Esophagus squamous epithelium (tissue), 5 donors: ENCODE measurements at places on chromosomes 7 and 10. TPM values are rescaled to one million over a fixed set of nuclear protein-coding genes. Genes with fewer than 3 reads are reported as not detected.

- peaks cover 6% of the 10 kb centered on the region for H3K36me3 ChIP-seq
- H3K27ac ChIP-seq = no peak overlapping the region
Observed at GRCh38 chr7:4132221-4132620, 549.9 kb upstream of the FOXK1 start.

DNA sequence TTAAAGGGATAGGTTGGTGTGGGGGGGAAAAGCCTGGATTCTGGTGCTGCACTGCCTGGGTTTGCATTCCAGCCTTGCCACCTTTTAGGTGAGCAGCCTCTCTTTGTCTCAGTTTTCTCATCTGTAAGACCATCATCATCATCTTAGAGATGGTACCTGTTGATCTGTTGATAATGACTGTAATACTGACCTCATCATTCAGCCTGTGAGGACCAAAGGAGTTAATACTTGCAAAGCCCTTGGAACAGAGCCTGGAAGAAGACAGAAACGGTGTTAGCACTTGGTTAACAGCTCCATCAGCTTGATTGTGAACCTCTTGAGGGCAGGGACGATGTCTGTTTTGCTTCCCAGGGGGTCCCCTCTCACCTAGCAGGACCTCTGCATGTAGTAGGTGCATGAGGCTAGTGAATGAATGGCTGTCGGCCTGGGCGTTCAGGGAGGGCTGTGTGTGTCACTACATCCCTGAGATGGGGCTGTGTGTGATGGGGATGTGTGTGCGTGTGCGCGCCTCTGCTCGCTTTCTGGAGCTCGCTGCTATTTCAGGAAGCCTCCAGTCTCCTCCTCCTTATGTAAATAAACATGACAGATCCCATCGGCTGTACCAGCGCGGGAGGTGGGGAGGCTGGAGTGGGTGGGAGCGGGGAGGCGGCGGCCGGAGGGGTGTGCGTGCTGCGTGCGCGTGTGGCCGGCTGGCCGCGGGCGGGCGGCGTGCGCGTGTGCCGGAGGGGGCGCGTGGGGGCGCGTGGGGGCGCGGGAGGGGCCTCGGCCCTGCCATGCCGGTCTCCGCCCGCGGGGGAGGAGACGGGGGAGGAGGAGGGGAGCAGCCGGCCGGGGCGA, 61.2 kb downstream of the NEURL1 start:
- H3K36me3 ChIP-seq = no peaks in the 10 kb centered on the region
- H3K4me3 ChIP-seq = peak overlapping the region; percentile 50
- no peaks in the 10 kb centered on the region for H3K27me3 ChIP-seq
- H3K27ac ChIP-seq = no peak overlapping the region

DNA sequence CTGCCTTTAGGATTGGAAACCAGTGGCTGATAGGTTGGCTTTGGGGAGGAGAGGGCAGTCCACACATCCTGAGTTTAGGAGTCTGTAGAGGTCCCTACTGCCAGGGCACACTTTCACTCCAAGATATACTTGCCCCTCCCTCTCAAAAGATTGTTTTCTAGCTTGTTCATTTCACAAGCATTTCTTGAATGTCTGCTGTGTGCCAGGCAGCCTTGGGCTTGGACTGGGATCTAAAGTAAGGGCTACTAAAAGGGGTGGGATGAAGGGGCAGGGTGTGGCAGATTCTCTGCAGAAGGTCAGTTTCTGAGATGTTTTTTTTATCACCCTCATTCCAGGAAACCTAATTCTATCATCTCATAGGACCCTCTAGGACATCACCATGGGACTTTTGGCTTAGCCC, 272.4 kb downstream of the SKAP2 start:
- H3K4me1 ChIP-seq = peaks cover 3% of the 10 kb centered on the region
- no peaks in the 10 kb centered on the region for H3K27me3 ChIP-seq
- H3K27ac ChIP-seq = no peak overlapping the region
- no peak overlapping the region for H3K4me3 ChIP-seq

GRCh38 chr10:49457686-49458085, 61.8 kb upstream of the DRGX start:
- H3K27me3 ChIP-seq = no peaks in the 10 kb centered on the region
- H3K4me3 ChIP-seq = no peak overlapping the region
- no peaks in the 10 kb centered on the region for H3K4me1 ChIP-seq
- no peaks in the 10 kb centered on the region for H3K36me3 ChIP-seq
- H3K27ac ChIP-seq = no peak overlapping the region
- no peak for DNase-seq

Gene TMEM236
- total RNA-seq = 0.13 TPM

DNA sequence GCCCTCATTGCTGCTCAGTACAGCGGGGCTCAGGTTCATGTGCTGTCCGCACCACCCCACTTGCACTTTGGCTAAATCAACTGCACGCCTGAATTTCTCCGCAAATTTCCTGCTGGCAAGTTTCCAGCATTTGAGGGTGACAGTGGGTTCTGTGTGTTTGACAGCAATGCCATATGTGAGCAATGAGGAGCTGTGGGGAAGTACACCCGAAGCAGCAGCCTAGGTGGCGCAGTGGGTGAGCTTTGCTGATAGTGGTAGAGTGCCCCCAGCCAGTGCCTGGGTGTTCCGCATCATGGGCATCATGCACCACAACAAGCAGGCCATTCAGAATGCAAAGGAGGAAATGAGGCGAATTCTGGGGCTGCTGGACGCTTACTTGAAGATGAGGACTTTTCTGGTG, 103.9 kb upstream of the POT1 start:
- H3K27me3 ChIP-seq = no peaks in the 10 kb centered on the region
- no peak for DNase-seq
- H3K36me3 ChIP-seq = no peaks in the 10 kb centered on the region

- DNase-seq = no peak
- no peaks in the 10 kb centered on the region for H3K27me3 ChIP-seq
- H3K4me3 ChIP-seq = no peak overlapping the region
- peaks cover 16% of the 10 kb centered on the region for H3K4me1 ChIP-seq
- H3K27ac ChIP-seq = no peak overlapping the region
Observed at GRCh38 chr10:127047878-127048238, 142.6 kb downstream of the DOCK1 start.

GRCh38 chr7:149625340-149625946, 127.8 kb upstream of the ZNF746 start:
- DNase-seq = no peak
- H3K27me3 ChIP-seq = no peaks in the 10 kb centered on the region
- H3K36me3 ChIP-seq = peaks cover 20% of the 10 kb centered on the region
- H3K27ac ChIP-seq = no peak overlapping the region
- H3K4me3 ChIP-seq = peak overlapping the region; percentile 90

- no peaks in the 10 kb centered on the region for H3K4me1 ChIP-seq
- no peak for DNase-seq
- H3K27ac ChIP-seq = no peak overlapping the region
- H3K27me3 ChIP-seq = no peaks in the 10 kb centered on the region
- no peaks in the 10 kb centered on the region for H3K36me3 ChIP-seq
Observed at GRCh38 chr7:157035302-157035701, 24.8 kb upstream of the MNX1 start.

Gene GPR26
- total RNA-seq = not detected

- DNase-seq = no peak
- H3K27me3 ChIP-seq = no peaks in the 10 kb centered on the region
- H3K27ac ChIP-seq = no peak overlapping the region
- no peak overlapping the region for H3K4me3 ChIP-seq
Observed at GRCh38 chr10:44042926-44043602, 341.8 kb downstream of the CXCL12 start.

DNA sequence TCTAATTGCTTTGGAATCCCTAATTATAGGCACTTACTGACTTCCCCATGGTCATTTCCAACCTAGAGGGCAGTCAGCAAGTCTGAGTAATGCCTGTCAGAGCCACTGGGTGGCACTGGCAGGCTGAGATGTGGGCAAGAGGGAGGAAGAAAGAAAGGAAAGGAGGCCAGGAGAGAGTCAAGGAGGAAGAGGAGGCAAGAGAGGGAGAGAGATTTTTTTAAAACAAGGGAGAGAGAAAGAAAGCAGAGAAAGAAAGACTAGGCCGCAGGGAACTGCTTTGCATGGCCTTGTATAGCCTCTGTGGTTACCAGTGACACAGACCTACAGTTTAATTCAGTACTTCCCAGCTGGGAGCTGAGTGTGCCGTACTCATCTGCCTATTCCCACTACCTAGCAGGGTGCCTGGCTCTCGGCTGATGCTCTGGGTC, 210.4 kb upstream of the ADO start:
- DNase-seq = no peak
- H3K36me3 ChIP-seq = no peaks in the 10 kb centered on the region

DNA sequence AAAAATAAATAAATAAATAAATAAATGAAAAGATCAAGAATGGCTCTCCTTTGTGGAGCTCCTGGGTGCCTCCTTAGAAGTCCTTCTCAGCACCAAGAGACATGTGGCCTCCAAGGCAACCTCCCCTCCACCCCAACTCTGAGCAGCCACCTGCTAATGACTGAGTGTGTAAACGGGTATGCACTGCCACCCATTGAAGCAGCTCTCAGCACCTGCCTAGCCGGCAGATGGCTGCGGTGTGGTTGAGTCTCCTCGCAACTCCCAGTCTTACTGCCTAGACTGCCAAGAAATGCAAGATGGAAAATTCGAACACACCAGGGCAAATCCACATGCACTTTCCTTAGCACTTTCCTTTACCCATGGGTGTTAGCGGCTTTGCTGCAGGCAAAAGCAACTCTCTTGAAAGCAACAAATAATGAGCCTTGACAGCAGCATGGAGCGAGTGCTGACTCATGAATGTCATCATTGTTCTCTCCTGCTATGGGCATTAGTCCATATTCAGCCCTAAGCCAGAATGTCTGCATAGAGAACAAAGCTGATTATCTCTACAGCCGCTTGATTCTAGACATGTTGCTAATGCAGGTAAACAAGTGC, 913.9 kb upstream of the AUTS2 start:
- no peaks in the 10 kb centered on the region for H3K36me3 ChIP-seq
- DNase-seq = no peak
- H3K27me3 ChIP-seq = no peaks in the 10 kb centered on the region
- H3K4me3 ChIP-seq = no peak overlapping the region
- H3K4me1 ChIP-seq = no peaks in the 10 kb centered on the region
- no peak overlapping the region for H3K27ac ChIP-seq

DNA sequence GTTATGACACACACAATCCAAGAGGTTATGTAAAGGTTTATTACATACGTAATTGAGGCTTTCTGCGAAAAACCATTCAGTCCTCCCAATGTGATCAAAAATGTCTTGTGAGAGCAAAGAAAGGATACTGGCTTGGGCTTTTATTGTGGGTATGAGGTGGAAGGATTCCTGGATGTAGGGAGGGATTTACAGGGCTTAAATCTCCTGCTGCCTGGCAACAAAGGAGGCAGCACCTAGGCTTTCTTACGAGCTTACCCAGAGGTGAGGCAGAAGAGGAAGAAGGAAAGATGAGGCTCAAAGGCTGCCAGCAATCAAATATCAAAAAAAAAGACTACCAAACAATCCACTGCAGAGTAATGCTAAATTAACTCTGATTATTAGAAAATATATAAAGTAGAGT, 1149.5 kb upstream of the POT1 start:
- no peak for DNase-seq
- no peaks in the 10 kb centered on the region for H3K4me1 ChIP-seq
- H3K27me3 ChIP-seq = no peaks in the 10 kb centered on the region
- H3K4me3 ChIP-seq = no peak overlapping the region
- H3K27ac ChIP-seq = no peak overlapping the region
- no peaks in the 10 kb centered on the region for H3K36me3 ChIP-seq

GRCh38 chr7:1664711-1665548, 5.1 kb upstream of the ELFN1 start:
- DNase-seq = no peak
- peaks cover 31% of the 10 kb centered on the region for H3K27me3 ChIP-seq
- no peaks in the 10 kb centered on the region for H3K36me3 ChIP-seq
- peaks cover 61% of the 10 kb centered on the region for H3K4me1 ChIP-seq
- peak overlapping the region; percentile 63 for H3K27ac ChIP-seq

DNA sequence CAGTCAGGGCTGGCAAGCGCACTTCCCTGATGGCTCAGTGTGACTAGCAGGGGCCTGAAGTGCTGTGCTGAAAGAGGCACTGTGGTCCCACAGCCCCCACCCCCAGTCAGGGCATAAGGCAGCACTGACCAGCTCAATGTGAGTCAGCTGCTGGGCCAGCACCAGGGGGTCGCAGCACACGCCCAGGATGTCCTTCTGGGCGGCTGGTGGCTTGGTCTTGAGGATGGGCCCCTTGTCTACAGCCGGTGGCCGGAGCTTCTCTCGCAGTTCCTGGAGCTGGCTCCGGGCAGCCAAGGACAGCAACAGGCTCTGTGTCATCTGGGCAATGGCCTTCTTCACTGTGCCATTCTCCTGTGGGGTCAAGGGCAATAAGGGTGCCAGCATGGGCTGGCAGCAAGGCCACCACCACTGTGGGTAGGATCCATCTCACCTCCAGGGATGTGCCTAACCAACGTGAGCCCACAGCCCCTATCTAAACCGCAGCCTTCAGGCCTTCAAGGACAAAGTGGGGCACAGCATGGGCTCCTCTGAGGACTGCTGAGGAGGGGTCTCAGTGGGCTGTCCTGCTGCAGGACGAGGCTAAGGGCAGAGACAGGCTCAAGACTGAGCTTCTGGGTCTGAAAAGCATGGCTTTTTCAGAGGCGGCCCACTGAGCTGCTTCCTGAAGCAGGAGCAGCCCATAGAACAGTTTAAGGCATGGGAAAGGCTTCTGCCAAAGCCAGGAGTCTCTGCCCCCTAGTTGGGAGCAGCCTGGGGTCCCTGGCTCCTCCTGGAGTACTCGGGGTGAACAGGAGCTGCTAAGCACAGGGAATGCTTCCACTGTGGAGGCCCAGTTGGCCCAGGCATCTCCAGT, 62.5 kb downstream of the CSGALNACT2 start:
- H3K4me3 ChIP-seq = no peak overlapping the region
- no peak overlapping the region for H3K27ac ChIP-seq
- no peak for DNase-seq
- no peaks in the 10 kb centered on the region for H3K36me3 ChIP-seq
- H3K27me3 ChIP-seq = no peaks in the 10 kb centered on the region

Gene CPN1
- total RNA-seq = not detected

- no peaks in the 10 kb centered on the region for H3K36me3 ChIP-seq
- DNase-seq = no peak
- no peaks in the 10 kb centered on the region for H3K4me1 ChIP-seq
- no peak overlapping the region for H3K4me3 ChIP-seq
- no peak overlapping the region for H3K27ac ChIP-seq
Observed at GRCh38 chr7:132817949-132818348, 241.7 kb upstream of the PLXNA4 start.

GRCh38 chr7:47327346-47327697, 254.6 kb downstream of the TNS3 start:
- DNase-seq = no peak
- peak overlapping the region; percentile 31 for H3K4me3 ChIP-seq
- peaks cover 40% of the 10 kb centered on the region for H3K4me1 ChIP-seq
- H3K27ac ChIP-seq = peak overlapping the region; percentile 72
- no peaks in the 10 kb centered on the region for H3K27me3 ChIP-seq

DNA sequence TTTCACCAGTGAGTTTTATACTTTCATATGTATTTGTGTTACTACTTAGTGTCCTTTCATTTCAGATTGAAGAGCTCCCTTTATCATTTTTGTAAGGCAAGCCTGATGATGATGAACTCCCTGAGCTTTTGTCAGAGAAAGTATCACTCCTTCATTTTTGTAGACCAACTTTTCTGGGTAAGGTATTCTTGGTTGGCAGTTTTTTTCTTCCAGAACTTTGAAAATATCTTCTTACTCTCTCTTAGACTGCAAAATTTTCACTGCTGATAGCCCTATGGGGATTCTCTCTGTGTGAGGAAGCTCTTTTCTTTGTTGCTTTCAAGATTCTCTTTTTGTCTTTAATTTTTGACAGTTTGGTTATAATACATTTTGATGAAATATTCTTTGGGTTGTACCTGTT, 35.7 kb downstream of the CCDC7 start:
- no peak for DNase-seq
- H3K36me3 ChIP-seq = no peaks in the 10 kb centered on the region
- no peaks in the 10 kb centered on the region for H3K4me1 ChIP-seq
- no peaks in the 10 kb centered on the region for H3K27me3 ChIP-seq
- no peak overlapping the region for H3K27ac ChIP-seq
